ENCODE measurements at places on chromosomes 1 and 21.

DNA sequence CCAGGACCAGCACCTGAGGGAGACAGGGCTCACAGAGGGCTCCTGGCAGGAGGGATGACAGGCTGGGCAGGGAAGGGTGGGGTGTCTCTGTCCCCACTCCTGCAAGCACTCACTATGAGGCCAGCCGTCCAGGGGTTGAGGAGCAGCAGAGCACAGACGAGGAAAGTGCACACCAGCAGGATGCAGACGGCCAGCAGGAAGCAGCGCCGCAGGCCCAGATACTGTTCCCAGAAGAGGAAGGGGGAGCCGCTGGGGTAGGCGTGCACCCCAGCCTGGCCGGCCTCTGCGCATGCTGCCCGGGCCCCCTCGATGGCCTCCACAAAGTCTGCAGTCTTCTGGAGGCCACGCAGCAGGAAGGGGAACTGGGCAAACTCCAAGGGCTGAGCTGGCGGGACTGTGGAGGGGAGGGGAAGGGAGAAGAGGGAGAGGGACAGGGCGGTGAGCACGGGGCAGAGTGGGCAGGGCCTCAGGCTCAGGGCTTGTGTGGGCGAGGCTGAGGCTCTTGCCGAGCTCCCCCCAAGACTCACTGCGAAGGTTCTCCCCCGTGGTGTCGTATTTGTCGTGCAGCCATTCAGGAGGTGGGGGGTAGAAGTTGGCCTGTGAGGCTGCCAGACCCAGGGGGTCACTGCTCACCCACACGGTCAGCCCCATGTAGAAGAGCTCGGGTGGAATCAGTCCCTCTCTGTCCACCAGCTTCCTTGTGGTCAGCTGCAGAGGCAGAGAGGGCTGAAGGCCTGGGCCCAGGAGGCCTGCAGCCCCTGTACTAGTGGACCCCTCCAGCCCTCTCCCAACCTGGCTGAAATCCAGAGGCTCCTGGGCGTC, 16.5 kb downstream of the PTCH2 start:
- no peak for DNase-seq

DNA sequence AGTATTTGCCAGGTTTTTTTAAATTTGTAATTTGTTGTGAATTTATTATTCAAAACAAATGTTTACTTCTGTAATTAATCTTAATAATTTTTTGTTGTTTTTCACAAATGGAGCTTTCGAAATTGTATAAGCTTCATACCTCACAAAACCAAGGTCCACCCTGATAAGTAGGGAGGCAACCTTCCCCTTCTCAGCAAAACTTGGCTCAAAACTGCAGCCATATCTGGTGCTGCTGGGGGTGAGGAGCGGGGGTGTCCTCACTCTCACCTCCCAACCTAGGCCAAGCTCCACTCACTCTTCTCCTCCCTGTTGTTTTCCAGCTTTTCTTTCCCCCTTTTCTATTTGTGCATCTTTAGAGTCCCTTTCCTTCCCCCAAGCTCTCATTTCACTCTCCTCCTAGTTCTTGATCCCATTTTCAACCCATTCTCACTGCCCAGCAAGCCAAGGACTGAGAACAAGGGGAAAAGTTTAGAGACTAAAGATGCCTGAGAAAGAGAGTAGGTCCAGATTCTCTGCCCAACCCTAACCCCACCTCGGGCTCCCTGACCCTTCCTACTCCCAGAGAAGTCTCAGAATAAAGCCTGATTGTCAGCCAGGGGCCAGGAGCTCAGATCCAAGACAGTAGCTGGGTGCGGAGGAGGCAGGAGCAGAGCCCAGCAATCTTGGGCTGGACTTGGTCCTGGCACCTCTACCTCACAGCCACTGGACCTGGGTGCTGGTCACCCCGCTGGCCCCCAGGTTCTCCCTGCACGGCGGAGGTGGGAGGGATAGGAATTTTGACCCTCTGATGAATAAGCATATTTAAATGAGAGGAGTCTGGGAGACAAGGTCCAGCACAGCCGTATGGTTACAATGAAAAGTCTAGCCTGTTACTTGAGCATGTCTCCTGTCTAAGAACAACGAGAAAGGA, 8.3 kb upstream of the CFAP45 start:
- no peak for DNase-seq

- DNase-seq: no peak
Measured at GRCh38 chr1:114173680-114174079, 20.0 kb upstream of the SYT6 start.

DNA sequence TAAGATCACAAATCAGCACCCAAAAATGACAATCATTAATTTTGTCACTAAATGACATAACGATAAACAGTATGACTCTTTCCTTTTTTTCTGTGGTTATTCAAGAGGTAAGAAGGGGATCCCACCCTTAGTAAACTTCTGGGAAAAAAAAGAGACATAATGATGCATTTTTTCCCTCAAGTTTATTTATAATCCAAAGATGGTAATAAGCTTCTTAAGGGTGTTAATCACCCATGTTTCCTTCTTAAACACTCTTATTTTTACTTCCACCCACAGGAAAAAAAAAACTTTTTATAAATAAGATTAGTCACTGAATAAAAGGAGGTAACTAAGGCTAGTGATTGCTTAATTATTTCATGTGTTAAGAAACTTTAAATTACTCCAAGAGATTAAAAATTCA, 24.7 kb downstream of the RGS1 start:
- DNase-seq: no peak

DNA sequence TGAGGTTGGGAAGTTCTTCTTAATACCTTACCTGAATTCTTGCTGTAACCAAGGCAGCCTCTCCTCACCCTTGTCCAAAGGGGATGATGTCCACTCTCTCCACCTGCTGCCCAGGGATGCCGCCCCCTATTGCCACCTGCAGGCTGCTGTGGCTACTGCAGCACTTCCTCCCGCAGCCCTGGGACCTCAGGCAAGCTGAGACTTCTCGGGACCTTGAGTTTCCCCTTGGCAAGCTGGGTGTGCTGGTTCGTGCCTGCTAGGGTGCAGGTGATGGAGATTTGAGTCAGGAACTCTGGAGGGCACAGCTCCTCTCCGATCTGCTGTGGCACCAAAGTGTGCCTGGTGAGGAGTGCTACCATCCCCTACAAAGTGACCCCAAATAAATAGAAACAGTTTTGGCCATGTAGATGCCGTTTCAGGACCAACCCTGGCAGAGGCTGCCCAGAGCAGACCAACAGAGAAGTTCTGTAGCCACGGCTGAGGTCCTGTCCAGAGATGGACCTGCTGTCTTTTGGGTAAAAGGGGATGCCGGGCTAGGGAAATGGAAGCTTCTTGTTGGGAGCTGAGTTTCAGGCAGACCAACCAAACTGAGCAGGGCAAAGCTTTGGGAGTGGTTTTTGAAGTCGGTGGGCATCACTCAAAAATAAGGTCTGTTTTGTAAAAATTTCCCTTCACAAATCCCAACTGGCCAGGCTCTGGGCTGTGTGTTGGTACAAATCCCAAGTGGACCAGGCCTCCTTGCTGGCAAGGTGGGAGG, 31.7 kb downstream of the RUNX3 start:
- DNase-seq: no peak

GRCh38 chr1:18495635-18496034, 14.9 kb downstream of the KLHDC7A start:
- no peak for DNase-seq

DNA sequence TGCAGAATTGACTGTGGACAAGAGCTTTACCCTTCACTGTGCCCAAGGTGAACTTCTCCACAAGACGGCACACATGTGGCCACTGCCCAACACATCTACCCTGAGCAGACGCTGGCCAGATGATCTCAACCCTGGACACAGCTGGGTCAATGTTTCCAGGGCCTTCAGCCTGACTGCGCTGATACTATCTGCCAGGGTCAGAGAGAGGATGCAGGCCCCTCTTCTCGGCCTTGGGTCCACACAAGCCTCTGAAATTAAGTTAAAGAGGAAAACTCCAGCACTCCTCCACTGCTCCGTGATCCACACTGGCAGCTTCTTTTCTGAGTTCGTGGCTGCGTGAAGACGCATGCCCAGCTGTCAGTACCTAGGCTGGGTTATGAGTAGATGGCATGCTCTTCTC, 58.1 kb downstream of the GLIS1 start:
- no peak for DNase-seq

GRCh38 chr1:43402089-43402865, 12.6 kb downstream of the SZT2 start:
- no peak for DNase-seq

- DNase-seq: peak; percentile 50
Measured at GRCh38 chr21:39037807-39038405, 145.3 kb downstream of the PSMG1 start.

DNA sequence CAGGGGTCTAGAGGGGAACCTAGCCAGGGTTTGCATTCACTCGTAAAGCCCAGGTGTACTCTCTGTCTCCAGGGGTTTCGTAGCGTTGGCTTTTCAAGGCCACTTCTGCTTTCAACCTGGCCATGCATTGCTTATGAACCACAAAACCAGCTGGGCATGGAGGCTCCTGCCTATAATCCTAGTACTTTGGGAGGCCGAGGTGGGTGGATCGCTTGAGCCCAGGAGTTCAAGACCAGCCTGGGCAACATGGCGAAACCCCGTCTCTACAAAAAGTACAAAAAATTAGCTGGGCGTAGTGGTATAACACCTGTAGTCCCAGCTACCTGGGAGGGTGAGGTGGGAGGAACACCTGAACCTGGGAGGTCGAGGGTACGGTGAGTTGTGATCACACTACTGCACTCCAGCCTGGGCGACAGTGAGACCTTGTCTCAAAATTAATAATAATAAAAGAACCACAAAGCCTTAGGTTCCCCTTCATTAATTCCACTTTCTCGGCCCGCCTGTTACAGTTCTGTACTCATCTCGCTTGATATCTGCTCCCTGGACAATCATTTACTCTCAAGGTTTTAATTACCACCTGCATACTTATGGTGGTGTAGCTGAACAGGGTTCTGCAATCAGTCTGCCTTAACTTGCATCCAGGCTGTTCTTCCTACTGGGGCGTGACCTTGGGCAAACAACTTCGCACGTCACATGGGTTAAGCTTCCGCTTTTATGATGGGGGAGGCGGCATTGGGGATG, 6.1 kb downstream of the SLC16A4 start:
- DNase-seq: no peak

- no peak for DNase-seq
Measured at GRCh38 chr1:203481196-203481595, 5.6 kb downstream of the PRELP start.

DNA sequence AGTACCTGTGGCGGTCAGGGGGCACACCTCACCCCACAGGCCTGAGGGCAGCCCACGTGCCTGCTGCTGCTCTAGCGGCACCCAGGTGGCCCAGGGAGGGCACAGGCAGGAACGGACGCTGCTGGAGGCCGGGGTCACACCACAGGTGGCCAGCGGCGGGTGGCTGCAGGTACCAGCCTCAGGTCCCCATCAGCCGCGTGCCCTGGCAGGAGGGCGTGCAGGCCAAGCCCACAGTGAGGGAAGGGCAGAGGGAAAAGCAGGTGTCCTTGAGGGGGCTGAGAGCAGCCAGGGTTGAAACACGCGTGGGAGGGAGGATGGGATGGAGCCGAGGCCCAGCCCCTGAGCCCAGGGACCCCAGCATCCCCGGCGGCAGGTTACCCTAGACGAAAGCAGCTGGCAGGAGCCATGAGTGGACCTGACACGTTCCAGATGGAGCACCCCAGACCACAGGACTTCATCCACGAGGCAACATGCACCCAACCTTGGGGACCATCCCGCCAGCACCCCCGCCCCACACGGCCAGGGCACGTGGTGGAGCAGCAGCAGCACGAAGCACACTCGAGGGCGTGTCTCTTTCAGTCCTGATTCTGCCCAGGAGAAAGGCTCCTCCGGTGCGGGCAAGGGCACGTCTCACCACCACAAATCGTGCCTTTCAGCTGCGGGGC, 3.7 kb downstream of the SLC19A1 start:
- DNase-seq: no peak

- no peak for DNase-seq
Measured at GRCh38 chr1:222600281-222600680, 10.5 kb upstream of the TAF1A start.

- DNase-seq: no peak
Measured at GRCh38 chr1:60572378-60572777, 498.8 kb upstream of the C1orf87 start.

- DNase-seq: no peak
Measured at GRCh38 chr1:202063093-202063492, 52.7 kb downstream of the ELF3 start.

GRCh38 chr1:3368711-3369445, 85.6 kb upstream of the ARHGEF16 start:
- peak; percentile 77 for DNase-seq

DNA sequence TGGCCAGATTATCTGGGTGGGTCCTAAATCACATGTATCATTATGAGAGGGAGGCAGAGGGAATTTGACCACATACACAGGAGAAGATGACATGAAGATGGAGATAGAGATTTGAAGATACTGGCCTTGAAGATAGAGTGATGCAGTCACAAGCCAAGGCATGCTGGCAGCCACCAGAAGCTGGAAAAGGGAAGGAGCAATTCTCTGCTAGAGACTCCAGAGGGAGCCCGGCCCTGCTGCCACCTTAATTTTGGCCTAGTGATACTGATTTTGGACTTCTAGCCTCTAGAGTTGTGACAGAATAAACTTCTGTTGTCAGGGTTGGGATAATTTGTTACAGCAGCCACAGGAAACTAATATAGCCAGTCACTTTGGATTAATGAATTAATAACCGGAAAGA, 2.2 kb upstream of the PRDM2 start:
- no peak for DNase-seq

GRCh38 chr1:16235944-16236510, 956 bp downstream of the CPLANE2 start:
- no peak for DNase-seq

Measured in fibroblast of skin of right biceps (primary cell).